ENCODE measurements at places on chromosomes 2 and 18.

GRCh38 chr2:608711-609110 lies 68.5 kb downstream of the TMEM18 start:
- no peak for DNase-seq

- no peak for DNase-seq
Measured at GRCh38 chr2:228673876-228674554, 492.5 kb upstream of the SPHKAP start.

DNA sequence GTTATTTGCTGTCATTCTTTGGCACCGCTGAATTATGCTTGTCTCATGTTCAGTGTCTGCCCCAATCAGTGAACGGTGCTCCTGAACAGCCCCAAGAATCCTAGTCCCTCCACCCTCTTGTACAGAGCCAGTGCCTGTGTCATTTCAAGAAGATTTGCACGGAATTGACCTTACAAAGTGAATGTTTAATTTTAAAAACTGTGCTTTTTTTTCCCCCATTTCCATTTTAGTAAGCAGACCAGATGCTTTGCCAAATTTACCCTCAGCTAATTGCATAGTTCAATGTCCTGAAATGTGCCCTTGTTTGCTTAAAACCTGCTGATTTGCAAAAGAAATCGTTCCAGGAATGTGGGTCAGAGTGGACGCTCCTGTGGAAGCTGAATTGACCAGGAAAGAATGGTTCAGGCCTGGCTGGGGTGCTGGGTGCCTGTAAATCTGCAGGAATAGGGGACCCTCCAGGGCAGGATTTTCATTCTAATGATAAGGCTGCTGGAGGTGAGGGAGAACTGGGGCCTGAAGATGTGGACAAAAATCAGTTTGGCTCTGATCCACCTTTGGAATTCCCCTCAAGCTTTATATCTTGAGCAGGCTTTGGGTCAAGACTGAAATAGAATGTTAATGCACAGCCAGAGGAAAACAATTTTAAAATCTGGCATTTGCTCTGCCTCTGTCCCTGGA lies 20.1 kb downstream of the TMEM17 start:
- DNase-seq: peak; percentile 70

GRCh38 chr2:195472501-195473234 lies 184.4 kb upstream of the SLC39A10 start:
- DNase-seq: no peak

- no peak for DNase-seq
Measured at GRCh38 chr2:28505361-28505760, 9.5 kb downstream of the PLB1 start.

DNA sequence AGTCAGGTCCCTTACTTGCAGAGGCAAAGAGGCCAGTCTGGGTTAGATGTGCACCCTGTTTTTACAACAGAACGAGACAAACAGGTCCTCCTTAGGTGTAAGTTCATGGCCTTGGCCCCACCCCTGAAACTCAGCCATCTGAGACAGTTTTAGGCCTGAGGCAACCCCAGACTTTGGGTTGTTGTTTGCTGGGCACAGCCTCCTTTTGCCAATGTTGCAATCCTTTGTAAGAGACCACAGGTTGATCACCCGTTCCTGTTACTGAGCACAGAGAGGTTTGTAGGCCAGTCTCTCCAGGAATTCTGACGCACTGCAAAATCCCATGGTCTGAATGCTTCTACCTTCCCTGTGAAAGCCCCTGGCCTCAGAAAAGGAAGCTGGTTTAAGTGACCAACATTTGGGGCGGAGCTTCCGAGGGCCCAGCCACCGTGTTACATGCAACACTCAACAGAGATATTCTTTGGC lies 15.5 kb upstream of the IL1RN start:
- no peak for DNase-seq

- no peak for DNase-seq
Measured at GRCh38 chr2:134226601-134227000, 27.3 kb upstream of the MGAT5 start.

DNA sequence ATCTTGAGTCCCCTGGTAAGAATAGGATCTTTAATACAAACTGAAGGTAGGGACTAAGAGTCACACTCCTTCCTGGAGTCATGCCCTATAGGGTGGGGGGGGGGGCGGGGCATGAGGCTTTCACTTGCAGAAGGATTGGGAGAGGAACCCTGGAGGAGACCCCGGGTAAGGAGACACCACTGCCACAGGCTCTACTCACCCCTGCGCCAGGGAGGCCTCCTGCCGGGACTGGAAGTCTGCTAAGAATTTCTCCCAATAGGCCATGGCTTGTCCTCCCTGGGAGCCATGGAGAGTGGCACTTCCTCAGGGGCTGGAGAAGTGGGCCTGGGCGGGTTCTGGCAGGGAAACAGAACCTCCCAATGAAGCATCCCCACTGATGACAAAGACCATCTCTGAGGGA lies 645.3 kb upstream of the RAB6C start:
- no peak for DNase-seq

- DNase-seq: no peak
Measured at GRCh38 chr2:50727636-50728339, 304.1 kb downstream of the NRXN1 start.

DNA sequence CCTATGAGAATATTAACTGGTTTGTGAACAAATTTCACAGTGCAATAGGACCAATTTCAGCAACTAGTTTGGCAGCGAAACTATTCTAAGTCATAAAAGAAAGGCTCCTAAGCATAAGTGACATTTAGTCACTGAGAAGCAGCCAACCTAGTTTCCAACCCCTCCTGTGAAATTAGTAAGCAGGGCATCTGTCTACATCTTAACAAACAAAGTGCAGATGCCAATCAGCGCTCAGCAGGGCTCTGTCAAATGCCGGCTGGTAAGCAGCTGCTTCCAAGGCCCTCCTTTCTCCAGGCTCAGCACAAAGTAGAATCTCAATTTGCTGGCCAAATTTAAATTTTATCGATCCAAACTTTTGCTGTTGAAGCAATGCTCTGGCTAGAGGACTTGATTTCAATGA lies 124.7 kb downstream of the ICOS start:
- no peak for DNase-seq

- DNase-seq: no peak
Measured at GRCh38 chr18:75341897-75342296, 85.6 kb downstream of the SMIM21 start.

DNA sequence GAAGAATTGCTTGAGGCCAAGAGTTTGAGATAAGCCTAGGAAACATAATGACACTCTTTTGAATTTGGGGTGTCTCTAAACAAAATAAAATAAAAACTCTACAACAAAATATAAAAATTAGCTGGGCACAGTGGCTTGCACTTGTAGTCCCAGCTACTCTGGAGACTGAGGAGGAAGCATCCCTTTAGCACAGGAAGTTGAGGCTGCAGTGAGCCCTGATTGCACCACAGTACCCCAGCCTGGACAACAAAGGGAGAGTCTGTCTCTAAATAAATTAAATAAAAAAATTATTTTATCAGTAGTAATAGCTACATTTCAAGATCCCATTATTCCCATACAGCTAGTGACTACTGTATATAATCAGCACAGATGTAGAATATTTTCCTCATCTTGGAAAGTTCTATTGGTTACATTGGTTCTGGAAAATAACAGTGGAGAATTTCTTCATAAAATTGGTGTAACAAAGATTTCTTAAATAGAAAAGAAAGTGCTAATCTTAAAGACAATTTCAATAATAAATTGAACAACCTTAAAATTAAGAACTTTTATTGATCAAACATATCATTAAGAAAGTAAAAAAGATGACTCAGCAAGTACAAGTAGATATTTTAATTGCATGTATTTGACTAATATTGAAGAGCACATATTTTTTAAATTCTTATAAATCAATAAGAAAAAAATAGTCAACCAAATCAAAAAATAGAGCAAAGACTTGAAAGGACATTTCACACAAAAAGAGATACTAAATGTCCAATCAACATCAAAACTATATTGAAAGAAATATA lies 90.4 kb upstream of the KYNU start:
- no peak for DNase-seq

- peak; percentile 9 for DNase-seq
Measured at GRCh38 chr2:122031544-122032263, 276.3 kb downstream of the TSN start.

DNA sequence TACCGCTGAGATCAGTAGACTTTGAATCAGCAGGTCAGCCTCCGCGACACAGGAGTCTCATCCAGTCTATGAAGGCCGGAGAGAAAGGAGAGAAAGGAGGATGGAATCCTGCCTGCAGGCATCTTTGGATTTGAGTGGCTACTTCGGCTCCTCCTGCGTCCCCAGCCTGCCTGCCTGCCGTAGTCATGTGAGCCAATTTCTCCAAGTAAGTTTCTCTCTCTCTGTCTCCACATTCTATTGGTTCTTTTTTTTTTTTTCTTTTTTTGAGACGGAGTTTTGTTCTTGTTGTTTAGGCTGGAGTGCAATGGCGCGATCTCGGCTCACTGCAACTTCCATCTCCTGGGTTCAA lies 16.7 kb downstream of the PDCD1 start:
- DNase-seq: no peak

- no peak for DNase-seq
Measured at GRCh38 chr2:113104054-113104611, 23.3 kb upstream of the IL1RN start.

- peak; percentile 57 for DNase-seq
Measured at GRCh38 chr2:191030521-191031154, 16.7 kb upstream of the STAT1 start.

GRCh38 chr2:79702905-79703304 lies 190.1 kb downstream of the CTNNA2 start:
- no peak for DNase-seq

GRCh38 chr2:5894355-5894754 lies 202.2 kb downstream of the SOX11 start:
- no peak for DNase-seq

GRCh38 chr18:65093346-65093745 lies 657.5 kb upstream of the CDH7 start:
- no peak for DNase-seq

- no peak for DNase-seq
Measured at GRCh38 chr2:187252063-187252462, 196.0 kb downstream of the CALCRL start.

GRCh38 chr18:6941996-6942395 lies 175.6 kb downstream of the LAMA1 start:
- no peak for DNase-seq

DNA sequence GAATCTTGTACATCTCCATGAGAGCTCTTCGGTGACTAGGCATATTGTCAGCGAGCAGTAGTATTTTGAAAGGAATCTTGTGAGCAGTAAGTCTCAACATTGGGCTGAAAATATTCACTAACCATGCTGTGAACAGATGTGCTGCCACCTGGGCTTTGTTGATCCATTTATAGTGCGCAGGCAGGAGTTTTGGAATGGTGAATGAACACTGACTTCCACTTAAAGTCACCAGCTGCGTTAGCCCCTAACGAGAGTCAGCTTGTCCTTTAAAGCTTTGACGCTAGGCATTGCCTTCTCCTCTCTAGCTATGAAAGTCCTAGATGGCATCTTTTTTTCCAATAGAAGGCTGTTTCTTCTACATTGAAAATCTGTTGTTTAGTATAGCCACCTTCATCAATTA lies 4.1 kb downstream of the ASB1 start:
- DNase-seq: no peak

DNA sequence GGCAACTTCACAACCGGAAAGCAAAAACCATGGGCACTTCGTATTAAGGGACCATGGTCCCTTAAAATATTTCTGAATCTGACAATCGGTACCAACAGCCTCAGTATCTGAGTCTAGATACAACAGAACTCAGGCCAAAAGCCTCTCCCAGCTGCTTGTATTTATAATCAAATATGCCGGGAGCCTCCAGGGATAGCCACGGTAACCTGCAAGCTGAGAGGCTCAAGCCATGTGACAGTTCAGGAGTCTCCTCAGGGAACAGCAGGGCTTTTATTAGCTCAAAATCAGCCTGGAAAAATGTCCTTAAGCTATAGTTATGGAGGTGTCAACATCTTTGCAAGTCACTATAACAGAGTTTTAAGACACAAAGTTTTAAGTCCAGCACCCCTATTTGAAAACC lies 352.8 kb upstream of the GYPC start:
- DNase-seq: no peak

- DNase-seq: peak; percentile 12
Measured at GRCh38 chr2:3173031-3173430, 204.6 kb downstream of the EIPR1 start.

GRCh38 chr2:19033240-19033639 lies 325.2 kb downstream of the OSR1 start:
- DNase-seq: no peak

DNA sequence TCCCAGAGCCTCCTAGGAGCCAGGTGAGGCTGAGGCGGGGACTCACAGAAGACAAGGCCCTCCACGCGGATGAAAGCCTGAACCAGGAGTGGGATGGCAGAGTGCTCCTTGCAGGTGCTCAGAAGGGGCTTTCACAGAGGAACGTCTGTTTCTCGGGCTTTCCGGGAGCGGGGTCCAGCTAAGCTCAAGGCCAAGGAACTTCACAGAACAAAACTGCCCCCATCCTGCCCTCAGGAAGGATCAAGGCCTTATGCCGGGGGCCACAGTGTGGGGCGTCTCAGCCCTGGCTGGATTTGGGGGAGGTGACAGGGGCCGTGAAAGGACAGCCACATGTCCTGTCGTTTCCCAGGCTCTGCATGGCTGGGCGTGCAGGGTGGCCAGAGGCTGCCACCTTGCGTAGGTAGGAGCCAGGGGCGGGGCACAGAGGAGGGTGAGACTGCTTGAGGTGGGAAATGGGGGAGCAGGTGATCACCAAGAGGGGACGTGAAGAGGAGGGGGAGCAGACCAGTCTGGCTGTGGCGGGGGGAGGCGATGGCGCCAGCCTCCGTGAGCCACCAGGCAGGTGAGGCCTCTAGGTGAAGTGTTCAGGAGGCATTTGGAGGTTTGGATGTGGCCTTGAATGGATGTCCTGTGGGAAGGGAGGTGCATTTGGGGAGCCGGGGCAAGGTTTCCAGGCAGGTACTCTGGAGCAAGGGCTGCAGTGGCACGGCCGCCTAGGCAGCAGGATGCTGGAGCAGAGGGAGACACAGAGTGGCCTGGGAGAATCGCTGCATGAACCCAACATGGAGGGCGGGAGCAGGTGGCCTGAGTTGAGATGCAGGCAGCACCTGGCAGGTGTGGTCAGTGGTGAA lies 79.1 kb downstream of the TWIST2 start:
- DNase-seq: no peak

- no peak for DNase-seq
Measured at GRCh38 chr2:193743089-193743488, 1548.4 kb upstream of the TMEFF2 start.

DNA sequence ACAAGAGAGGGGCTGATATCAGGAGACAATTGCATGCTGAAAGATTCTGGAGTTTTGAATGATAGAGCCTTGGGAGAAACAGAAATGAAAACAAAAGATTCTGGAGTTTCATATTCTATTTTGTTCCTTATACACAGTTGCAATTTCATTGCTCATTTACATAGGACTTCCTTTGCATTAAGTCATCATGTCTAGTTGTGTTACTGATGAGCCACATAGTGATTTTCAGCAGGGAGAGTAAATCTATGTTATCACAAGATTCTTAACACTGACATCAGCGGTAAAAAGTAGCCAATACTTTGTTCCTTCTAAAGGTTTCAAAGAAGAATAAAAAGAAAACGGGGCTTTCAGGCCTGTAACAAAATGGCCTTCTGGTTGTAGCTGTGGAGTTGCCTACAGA lies 7.1 kb downstream of the ADAM17 start:
- peak; percentile 32 for DNase-seq
